Spleen (tissue), 13 donors: ENCODE measurements at places on chromosomes 6 and 20. TPM values are rescaled to one million over a fixed set of nuclear protein-coding genes. Genes with fewer than 3 reads are reported as not detected.

Gene TAAR6
- total RNA-seq = not detected

Gene ZNF76
- 60.9 TPM for total RNA-seq

Gene BMP6
- total RNA-seq = 6.8 TPM

Gene KDM1B
- 27.0 TPM for total RNA-seq

Gene C20orf204
- total RNA-seq = 2.7 TPM

Gene SEMG1
- not detected for total RNA-seq

Gene THBS2
- 7.2 TPM for total RNA-seq

Gene ZKSCAN3
- 7.1 TPM for total RNA-seq

Gene ABHD16B
- not detected for total RNA-seq

Gene NKX2-2
- not detected for total RNA-seq

Gene GGTLC1
- total RNA-seq = not detected

Gene NOX3
- not detected for total RNA-seq

Gene OR12D3
- not detected for total RNA-seq

Gene TCP11
- not detected for total RNA-seq

Gene RAET1E
- 2.0 TPM for total RNA-seq

Gene FUT9
- not detected for total RNA-seq

Gene ZNF217
- 74.4 TPM for total RNA-seq

Gene ASIP
- total RNA-seq = not detected

Gene MYB
- total RNA-seq = 0.94 TPM

Gene ESR1
- 6.4 TPM for total RNA-seq

Gene ZFP57
- 0.55 TPM for total RNA-seq

Gene DZANK1
- 2.1 TPM for total RNA-seq

Gene HLA-DRA
- 1,439 TPM for total RNA-seq

Gene ZBTB12
- total RNA-seq = 4.5 TPM
